Kidney capillary endothelial cell (primary cell): ENCODE measurements at places on chromosomes 5 and 9.

GRCh38 chr5:178074266-178074952, 38.9 kb upstream of the N4BP3 start:
- DNase-seq, result no peak

- peak; percentile 66 for DNase-seq
Measured at GRCh38 chr5:179699616-179700237, 960 bp downstream of the CANX start.

GRCh38 chr5:172766287-172767108, 4.5 kb downstream of the DUSP1 start:
- peak; percentile 69 for DNase-seq

DNA sequence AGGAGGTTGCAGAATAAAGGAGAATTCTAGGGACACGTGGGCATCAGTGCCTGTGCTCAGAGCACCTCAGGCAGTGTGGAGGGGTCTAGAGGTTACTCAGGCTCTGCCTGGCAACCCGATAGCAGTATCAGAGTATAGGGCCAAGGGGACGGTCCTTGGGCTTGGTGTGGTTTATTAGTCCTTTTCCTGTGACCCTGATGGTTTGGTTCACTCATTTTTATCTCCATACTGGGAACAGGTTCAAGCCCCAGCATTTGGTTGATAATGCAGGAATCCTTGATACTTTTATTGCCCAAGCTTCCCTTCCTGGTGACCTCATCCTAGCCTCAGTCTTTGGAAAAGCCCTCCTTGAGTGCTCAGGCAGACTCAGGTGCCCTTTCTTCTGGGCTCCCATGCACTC, 35.5 kb downstream of the FXN start:
- no peak for DNase-seq

DNA sequence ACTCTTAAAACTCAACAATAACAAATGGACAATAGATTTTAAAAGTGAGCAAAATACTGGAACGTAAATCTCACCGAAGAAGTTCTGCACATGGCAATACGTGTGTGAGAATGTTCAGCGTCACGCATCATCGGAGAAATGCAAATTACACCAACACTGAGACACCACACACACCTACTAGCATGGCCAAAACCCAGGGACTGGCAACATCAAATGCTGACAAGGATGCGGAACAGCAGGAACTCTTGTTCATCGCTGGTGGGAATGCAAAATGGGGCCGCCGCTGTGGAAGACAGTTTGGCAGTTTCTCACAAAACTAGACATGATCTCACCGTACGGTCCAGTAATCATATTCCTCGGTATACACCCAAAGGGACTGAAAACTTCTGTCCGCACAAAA, 21.6 kb upstream of the CLPTM1L start:
- no peak for DNase-seq

GRCh38 chr9:130197888-130198287, 25.7 kb downstream of the NCS1 start:
- DNase-seq, result no peak

- no peak for DNase-seq
Measured at GRCh38 chr5:179762079-179762780, 29.6 kb downstream of the MAML1 start.

DNA sequence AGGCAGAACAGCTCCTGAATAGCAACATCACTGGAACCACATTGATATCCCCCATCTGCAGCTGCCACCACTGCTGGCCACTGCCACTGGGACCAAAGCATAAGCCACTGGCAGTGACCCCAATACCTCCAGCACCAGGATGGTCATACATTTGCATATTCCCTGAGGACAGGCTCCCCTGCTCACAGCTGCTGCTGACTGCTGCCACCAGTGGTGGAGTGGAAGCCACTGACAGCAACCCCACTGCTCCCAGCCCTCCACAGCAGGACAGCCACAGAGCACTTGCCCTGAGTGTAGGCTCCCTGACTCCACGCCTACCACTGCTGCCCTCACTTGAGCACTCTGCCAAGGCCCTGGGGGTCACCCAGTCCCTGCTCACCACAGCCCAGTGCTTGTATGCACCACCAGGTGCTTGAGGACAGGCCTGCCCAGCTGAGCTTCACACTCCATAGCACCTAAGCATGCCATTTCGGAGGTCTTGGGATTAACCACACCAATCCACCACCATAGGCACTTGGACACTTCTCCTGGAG, 327.4 kb upstream of the RPS23 start:
- DNase-seq, result no peak

DNA sequence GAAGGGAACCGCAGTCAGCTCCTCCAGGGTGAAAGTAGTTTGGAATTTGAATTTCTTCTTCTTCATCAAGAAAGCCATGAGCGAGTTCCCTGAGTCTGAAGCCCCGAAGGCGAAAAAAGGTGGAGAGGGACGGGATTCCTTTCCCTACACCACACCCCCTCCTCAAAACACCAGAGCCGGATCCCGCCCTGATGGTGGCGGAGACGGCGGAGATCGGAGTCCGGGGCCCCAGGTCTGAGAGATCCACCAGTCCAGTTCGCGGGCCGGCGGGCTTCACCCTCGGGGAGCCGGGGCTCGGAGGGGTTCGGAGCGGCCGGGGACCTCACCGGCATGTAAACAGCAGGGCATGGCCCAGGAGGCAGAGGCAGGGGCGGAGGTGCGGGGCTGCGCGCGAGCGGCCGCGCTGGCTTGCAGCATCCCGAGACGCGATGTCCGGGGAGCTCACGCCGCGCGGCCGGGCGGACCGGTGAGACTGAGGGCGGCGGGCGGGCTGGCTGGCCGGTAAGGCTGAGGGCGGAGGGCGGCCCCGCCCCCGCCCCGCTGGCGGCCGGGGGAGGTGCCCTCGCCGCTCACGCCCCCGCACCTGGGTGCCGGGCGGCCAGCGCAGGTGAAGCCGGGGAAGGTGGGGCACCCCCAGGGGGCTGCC, 606 bp downstream of the EEIG1 start:
- DNase-seq, result no peak

- DNase-seq, result no peak
Measured at GRCh38 chr9:38649731-38650363, 29.5 kb upstream of the ANKRD18A start.

DNA sequence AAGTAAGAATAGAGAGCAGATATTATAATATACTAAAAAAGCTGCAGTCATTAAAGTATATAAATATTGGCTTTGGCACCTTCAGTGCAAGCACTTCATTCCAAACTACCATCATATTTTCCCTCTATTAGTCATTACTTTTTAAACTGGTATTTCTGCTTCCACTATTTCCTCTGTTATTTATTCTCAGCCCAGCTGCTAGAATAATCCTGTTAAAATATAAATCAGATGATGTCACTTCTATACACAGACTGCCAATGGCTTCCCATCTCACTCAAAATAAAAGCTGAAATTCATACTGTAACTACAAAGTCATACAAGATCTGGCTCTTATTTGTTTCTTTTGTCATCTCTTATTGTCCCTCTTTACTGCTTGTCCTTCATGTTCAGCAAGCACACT, 432.9 kb downstream of the TLE4 start:
- DNase-seq, result no peak

- no peak for DNase-seq
Measured at GRCh38 chr9:92424340-92424739, at the start of gene OMD. OMD (minus strand) TSS chr9:92424471; CDS start chr9:92417558, 6,913 bp downstream.

GRCh38 chr5:40071870-40072269, 607.8 kb upstream of the PTGER4 start:
- no peak for DNase-seq

- no peak for DNase-seq
Measured at GRCh38 chr9:128101231-128101661, 26.3 kb downstream of the PTGES2 start.

GRCh38 chr9:13750061-13750460, 470.6 kb upstream of the MPDZ start:
- DNase-seq, result no peak

- no peak for DNase-seq
Measured at GRCh38 chr5:169595172-169595820, 11.7 kb downstream of the SPDL1 start.

GRCh38 chr5:75044406-75044805, 8.0 kb downstream of the GCNT4 start:
- no peak for DNase-seq

DNA sequence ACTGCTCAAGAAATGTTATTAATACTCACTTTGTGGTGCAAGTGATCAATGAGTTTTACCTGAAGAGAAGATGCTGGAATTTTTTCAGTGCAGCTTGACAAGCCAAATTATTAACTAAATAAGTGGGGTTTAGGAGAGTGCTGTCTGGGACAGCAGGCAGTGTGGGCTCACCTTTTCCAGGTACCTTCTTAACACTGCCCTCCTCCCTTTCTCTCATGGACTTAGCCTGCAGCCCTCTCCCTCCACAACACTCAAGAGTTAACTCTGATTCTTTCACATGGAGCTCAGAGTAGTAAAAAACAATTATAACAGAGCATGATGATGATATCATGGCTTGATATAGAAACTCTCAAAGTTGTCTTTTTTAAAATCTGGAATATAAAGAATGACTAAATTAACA, 404.8 kb upstream of the SLC30A5 start:
- no peak for DNase-seq

DNA sequence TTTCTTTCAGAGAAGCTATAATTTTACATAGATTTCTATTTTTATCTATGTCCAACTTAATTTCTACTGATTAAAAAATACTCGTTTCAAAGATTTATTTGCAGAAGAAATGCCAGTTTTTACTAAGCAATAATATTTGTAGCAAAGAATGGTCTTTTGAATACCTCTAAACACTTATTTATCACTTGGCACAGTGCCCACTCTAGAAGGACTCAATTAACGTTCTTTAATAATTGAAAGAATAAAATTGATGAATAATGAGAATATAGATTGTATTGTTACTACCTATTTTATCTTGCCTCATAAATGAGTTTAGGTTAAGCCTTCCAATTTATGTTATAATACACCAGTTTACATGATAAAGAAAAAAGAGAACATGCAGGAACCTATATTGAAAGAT, 889.7 kb upstream of the CDH9 start:
- DNase-seq, result no peak

DNA sequence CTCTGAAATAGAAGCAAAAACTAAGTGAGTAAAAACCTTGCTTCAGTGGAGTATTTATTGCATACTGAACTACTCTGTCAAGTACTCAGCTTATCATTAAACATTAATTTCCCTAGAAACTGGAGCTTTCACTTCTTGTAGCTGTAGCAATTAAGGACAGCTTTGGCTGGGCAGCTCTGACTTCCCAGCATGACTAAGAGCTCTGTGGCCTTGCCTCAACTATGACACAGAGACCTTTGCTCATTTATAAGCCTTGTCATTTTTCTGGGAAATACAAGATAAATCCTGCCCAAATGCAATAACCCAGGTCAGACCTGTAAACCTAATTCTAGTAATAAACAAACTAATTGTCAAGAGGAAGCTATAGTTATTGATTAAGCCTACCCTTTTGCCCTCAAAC, 65.4 kb upstream of the STK32A start:
- DNase-seq, result no peak

GRCh38 chr9:117535973-117536372, 121.1 kb upstream of the ASTN2 start:
- no peak for DNase-seq

DNA sequence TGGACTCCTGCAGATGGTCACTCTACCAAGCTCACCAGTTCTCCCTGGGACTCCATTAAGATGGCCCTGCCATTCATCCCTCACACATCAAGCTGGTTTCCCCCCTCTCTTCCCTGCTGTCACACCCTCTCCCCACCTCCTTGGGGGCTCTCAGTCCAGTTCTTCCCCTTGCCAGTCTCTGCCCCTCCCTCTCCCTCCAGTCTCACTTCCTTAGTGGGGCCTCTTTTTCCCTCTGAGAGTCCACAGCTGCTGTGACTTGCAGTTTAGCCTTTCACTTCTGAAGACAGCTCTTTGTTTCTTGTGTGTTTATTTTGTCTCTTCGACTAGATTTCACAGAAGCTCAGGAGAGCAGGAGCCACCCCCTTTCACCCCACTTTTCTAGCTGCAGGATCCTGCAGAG, 10.5 kb downstream of the DOCK2 start:
- no peak for DNase-seq

GRCh38 chr9:28045051-28045450, 471.8 kb upstream of the C9orf72 start:
- no peak for DNase-seq

DNA sequence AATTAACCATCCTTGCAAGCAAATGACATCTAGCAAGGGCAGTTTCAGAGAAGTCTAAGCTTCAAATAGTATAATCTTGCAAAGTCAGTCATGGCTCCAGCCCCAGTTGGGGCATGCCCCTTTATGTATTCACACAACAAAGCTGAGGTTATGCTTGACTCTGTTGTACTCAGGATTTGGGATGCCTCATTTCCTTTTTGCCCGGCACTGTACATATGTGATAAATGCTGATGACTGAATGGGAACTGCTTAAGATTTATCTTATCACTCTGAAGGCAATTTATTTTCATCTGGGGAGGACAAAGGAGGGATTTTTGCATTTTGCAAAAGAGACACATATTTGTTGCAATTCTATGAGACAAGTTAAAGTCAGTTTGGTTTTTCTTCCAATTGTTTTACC, 219.2 kb downstream of the TRPM3 start:
- peak; percentile 60 for DNase-seq

DNA sequence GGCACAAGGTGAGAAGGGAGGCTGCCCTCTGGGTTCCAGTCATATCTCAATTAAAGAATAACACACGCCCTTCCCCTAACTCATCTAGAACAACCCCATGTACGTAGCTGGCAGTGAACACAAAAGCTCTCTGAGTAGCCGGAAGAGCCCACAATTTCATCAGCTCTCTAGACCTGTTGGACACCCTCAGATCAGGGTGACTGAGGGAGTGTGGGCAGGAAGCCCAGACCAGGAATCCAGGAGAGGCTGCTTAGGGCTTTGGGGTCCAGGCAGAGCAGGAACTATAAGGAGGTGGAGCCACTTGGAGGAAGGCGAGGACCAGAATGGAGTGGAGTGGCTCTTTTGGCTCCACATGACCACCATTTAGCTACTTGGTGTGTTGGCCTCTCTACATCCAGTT, 237.4 kb downstream of the NR3C1 start:
- no peak for DNase-seq

DNA sequence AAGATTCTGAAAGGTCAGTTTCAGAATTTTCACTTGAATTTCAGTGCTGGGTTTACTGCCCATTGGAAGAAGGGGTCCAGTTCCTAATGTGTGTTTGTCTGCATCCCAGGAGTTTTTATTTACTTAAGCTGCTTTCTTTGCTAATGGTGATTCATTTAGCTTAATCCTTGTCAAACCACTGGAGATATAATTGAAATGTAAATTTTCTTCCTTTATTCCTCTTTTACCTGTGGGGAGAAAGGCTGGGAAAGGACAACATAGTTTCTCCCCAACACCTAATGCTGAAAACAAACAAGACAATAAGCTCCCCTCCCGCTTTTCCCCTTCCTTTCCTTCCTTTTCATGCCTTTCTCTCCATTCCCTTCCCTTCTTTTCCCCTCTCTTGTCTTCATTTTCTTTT, 185.8 kb downstream of the KCTD16 start:
- no peak for DNase-seq

GRCh38 chr5:124234770-124235562, 511.5 kb downstream of the ZNF608 start:
- no peak for DNase-seq

- DNase-seq, result no peak
Measured at GRCh38 chr9:93295456-93296076, 111.6 kb downstream of the WNK2 start.
